ENCODE measurements at places on chromosomes 6 and 20.

DNA sequence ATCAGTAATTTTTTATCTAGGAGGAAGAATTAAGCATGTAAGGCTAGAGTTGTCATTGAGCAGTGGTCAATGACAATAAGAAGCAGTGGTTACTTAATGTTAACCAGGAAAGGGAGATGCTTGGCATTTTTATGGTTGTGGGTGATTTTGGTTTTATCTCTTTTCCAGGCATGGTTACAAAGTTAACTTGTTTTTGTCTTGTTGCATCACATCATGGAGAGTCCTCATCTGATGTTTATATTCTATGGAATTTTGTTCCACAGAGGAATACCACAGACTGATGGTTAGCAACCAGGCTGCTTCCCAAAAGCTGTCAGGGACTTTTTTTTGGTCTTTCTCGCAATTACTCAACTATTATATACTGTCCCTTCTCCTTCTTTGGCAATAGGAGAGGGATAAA lies 32.7 kb downstream of the OPRM1 start:
- DNase-seq = no peak

DNA sequence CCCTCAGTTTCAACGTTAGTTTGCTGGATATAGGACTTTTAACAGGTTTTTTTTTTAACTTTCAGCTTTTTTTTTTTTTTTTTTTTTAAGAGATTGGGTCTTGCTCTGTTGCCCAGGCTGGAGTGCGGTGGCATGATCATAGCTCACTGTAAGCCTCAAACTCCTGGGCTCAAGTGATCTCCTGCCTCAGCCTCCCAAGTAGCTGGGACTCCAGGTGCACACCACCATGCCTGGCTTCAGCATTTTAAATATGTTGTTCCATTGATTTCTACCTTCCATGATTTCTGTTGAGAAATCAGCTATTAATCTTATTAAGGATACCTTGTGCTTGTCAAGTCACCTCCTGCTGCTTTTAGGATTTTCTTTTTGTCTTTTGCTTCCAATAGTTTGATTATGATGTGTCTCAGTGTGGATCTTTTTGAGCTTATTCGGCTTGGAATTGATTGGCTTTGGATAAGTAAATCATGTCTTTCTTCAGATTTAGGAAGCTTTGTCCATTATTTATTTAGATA lies 52.0 kb downstream of the CDYL start:
- no peak for DNase-seq

GRCh38 chr20:62925420-62926228 lies 681 bp downstream of the DIDO1 start:
- DNase-seq = no peak

- DNase-seq = no peak
Measured at GRCh38 chr6:24356310-24356973, 1.4 kb downstream of the DCDC2 start.

GRCh38 chr6:169709293-169709692 lies 7.4 kb downstream of the C6orf120 start:
- no peak for DNase-seq

DNA sequence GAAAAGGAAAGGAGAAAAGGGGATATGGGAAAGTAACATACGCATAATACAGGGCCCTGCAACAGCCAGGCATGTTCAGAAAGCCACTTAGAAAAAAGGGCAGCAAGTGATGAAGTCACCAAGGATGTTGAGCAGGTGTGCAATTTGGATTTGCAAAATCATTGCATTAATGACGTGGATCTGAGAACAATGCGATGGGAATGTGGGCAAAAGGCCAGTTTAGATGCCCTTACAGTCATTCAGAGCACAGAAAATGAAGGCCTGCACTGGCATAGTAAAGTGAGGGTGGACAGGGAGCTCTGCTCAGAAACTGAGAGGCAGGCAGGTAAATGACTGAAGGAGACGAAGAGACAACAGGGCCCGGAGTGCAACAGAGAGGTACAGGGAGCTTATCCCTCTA lies 123.7 kb upstream of the NHSL1 start:
- DNase-seq = no peak

DNA sequence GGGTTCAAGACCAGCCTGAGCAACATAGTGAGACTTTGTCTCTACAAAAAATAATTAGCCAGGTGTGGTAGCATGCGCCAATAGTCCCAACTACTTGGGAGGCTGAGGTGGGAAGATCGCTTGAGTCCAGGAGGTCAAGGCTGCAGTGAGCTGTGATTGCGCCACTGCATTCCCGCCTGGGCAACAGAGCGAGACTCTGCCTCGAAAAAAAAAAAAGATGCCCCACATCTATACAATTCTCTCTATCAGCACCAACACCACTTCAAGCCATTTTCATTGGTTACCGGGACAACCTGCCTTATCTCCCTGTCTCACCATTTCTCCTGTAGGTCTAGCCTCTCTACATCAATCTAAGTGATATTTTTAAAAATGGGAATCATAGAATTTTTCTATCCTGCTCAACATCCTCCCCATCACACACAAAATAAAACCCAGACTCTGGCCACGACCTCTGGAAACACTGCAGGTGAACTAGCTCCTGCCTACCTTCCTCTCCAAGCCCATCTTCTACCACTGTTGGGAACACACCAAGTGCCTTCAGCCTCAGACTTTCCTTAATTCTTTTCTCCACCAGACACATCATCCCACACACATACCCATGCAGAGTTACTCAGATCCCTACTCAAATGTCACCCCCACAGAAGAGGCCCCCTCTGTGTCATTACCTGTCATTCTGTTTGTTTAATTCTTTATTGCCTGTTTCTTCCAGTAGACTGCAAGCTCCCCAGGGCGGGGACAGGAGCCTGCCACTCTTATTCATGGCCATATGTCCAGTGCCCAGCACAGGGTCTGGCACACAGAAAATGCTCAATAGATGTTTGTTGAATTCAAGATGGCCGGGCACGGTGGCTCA lies 9.6 kb upstream of the PLTP start:
- no peak for DNase-seq

GRCh38 chr6:37695857-37696219 lies 1.8 kb downstream of the MDGA1 start:
- no peak for DNase-seq

- no peak for DNase-seq
Measured at GRCh38 chr6:16178351-16178750, 49.5 kb downstream of the MYLIP start.

DNA sequence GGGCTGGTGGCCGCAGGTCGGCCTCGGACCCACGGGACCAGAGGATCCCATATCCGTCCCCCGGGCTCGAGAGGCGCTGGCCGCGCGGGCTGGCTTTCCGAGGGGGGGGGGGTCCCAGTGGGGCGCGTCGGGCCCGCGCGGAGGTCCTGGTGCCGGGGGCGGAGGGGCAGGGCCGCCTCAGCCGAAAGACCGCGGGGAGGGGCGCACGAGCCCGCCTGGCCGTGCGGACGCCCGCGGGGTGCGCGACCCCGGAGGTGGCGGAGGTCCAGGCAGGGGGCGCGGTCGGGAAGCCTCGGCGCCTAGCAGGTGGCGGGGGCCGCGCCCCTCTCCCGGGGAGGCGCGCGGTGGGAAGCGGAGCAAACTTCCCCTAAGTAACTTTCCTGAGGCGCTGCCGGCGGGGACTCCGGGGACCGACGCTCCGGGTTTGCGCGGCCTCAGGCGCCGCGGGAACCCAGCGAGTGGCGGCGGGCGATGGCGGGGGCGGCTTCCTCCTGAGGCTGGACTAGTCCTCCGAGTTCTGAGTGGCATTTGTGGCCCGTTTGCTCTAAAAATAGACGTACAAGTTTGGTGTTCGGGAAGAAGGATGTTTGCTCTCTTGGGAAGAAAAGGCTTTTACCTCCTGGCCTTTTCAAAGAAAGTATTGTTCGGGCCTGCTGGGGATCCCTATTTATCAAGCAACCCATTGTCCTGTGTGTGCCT lies 26.5 kb upstream of the BTBD3 start:
- no peak for DNase-seq
